T-helper 17 cell (primary cell): ENCODE measurements at places on chromosomes 5 and 9.

DNA sequence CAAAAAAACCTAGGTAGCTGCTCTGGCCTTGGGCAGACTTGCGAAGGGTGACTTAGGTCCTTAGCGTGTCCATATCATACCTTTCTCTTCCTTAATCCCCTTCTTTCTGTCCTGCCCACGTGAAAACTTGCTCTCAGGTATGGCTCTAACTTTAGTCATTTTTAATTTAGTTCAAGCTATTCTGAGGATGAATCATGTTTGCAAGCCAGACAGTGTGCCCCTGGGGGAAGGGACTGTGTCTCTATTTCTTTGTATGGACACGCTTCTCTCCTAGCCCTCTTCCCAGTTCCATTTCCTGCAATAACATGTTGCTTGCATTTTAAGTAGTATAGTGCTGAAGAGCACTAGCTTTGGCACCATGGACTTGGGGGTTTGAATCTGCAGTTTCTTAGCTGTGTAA, 120.6 kb downstream of the PTTG1 start:
- no peak for DNase-seq

- DNase-seq, result no peak
These were observed 215.6 kb upstream of the NREP start for GRCh38 chr5:111972548-111972947.

- no peak for DNase-seq
These were observed 121.5 kb upstream of the SPRY4 start for GRCh38 chr5:142446131-142446959.

DNA sequence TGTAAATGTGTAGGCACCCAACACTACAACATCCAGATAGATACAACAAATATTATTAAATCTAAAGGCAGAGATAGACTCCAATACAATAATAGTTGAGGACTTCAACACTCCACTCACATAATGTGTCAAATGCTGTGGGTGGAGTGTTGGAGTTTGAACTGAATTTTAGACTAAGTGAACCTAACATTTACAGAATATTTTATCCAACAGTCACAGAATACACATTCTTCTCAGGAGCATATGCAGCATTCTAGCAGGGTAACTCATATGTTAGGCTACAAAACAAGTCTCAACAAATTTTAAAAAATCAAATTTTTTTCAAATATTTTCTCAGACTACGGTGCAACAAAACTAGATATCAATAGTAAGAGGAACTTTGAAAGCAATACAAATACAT, 648.7 kb upstream of the CDH18 start:
- no peak for DNase-seq

GRCh38 chr5:18732556-18733479, 1098.6 kb downstream of the TAF11L14 start:
- DNase-seq, result no peak

GRCh38 chr9:133440874-133441273, 18.7 kb downstream of the ADAMTS13 start:
- DNase-seq, result no peak

DNA sequence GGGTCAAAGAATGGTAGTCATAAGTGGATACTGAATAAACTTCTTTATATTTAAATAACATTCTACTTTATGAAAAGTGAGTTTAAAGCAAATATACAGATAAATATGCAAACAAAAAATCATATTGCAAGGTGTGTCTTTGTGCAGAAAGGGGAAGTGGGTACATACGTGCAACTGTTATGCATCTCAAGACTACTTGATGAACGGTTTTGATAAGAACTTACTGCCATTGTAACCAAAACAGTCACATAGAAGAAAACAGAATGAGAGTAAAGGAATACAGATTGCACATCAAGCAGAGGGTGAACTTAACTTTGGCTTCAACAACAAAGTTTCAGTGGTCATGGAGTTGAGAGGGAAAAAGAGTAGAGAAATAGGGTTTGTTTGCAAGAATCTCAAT, 9.9 kb downstream of the CAMK4 start:
- no peak for DNase-seq

GRCh38 chr5:72641164-72641563, 134.0 kb upstream of the ZNF366 start:
- DNase-seq, result no peak

GRCh38 chr9:36832164-36832795, 201.8 kb downstream of the PAX5 start:
- no peak for DNase-seq

- DNase-seq, result no peak
These were observed 572.6 kb upstream of the CLINT1 start for GRCh38 chr5:158431369-158432029.

DNA sequence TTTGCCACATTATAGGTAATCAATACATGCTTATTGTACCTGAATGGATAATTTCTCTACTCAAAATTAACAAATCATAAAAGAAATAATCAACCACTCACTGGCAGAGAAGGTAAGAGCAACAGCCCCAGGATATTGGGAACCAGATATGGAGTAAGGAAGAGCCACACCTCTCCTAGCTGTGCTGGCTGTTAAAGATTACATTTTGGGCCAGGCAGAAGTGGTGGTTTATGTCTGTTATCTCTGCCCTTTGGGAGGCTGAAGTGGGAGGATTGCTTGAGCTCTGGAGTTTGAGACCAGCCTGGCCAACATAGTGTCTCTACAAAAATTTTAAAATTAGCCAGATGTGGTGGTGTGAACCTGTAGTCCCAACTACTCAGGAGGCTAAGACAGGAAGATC, 56.4 kb downstream of the BHMT start:
- no peak for DNase-seq

- DNase-seq, result no peak
These were observed 49.9 kb upstream of the JAK2 start for GRCh38 chr9:4935001-4935672.

- no peak for DNase-seq
These were observed 149.3 kb upstream of the PPP1R26 start for GRCh38 chr9:135330307-135330631.

GRCh38 chr5:2020730-2021129, 138.0 kb upstream of the IRX4 start:
- DNase-seq, result no peak

GRCh38 chr9:14677872-14678271, 15.4 kb downstream of the ZDHHC21 start:
- DNase-seq, result no peak

GRCh38 chr5:154997746-154998145, 15.8 kb upstream of the KIF4B start:
- no peak for DNase-seq

GRCh38 chr9:98556511-98556910, 152.2 kb downstream of the GABBR2 start:
- DNase-seq, result no peak

DNA sequence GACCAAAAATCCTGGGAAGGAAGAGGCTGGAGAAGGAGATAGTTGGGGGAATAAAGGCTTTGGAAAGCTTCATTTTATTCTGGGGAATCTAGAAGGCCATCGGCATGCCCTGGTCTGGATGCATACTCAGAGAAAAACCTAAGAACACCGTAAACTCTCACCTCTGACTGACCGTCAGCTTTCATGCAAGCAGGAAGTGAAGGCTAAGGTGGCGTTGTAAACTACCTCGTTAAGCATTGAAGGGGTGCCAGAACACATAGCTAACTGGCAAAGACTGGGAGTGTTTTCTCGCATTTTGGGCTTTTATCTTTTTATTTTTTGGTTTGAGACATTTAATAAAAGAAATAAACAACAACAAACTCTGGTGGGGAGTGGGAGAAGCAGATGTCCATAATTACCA, 2.6 kb upstream of the SLC38A9 start:
- no peak for DNase-seq

- DNase-seq, result no peak
These were observed 27.7 kb downstream of the G3BP1 start for GRCh38 chr5:151799407-151799806.

- DNase-seq, result no peak
These were observed 28.2 kb downstream of the MRPL36 start for GRCh38 chr5:1771149-1772065.

GRCh38 chr5:124677374-124678351, 68.8 kb downstream of the ZNF608 start:
- no peak for DNase-seq
